ENCODE measurements at places on chromosomes 7 and 10. TPM values are rescaled to one million over a fixed set of nuclear protein-coding genes. Genes with fewer than 3 reads are reported as not detected.

DNA sequence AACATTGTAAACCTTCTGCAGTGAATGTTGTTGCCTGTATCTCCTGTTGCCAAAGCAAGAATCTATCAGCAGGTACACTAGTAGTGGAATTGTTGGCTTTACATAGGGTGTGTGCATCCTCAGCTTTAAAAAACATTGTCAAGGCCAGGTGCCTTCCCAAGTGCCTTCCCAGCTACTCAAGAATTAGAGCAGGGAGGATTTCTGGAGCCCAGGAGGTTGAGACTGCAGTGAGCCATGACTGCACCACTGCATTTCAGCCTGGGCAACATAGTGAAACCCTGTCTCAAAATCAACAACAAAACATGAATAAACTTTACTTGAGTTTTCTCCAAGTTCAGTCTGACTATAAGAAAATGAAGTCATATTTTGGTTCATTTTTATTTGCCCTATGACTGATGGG is 217.3 kb downstream of the CCSER2 start:
- H3K4me3 ChIP-seq, result no peak overlapping the region
- peaks cover 8% of the 10 kb centered on the region for H3K27me3 ChIP-seq
- H3K36me3 ChIP-seq, result no peaks in the 10 kb centered on the region
- DNase-seq, result no peak

GRCh38 chr7:152854386-152854785 is 94.8 kb downstream of the ACTR3B start:
- no peaks in the 10 kb centered on the region for H3K27me3 ChIP-seq
- no peak overlapping the region for H3K4me3 ChIP-seq
- H3K4me1 ChIP-seq, result no peaks in the 10 kb centered on the region
- no peak for DNase-seq

DNA sequence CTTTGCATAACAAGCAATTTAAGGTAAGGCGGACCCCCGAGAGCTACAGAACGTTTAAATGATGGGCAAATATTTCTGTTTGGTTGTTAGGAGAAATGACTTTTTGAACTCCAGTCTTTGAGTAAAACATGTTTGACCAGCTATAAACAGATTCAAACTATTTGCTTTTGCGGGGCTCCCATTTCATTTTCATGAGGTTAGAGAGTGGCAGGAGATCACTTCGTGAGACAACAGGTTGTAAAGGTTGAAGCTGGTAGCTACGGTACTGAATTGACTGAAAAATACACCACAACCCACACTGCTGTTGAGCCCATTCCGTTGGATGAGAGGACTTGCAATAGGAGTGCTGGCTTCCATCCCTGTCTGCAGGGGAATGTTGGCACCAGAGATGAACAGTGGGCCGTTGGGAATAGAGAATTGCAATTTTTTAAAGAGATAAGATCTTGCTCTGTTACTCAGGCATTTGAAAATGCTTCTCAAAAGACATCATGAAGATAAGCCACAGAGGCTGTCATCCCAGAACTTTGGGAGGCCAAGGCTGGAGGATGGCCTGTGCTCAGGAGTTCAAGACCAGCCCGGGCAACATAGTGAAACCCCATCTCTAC is 65.7 kb upstream of the CARD11 start:
- no peak overlapping the region for H3K27ac ChIP-seq
- no peak overlapping the region for H3K4me3 ChIP-seq
- peaks cover 3% of the 10 kb centered on the region for H3K27me3 ChIP-seq
- no peak for DNase-seq
- H3K4me1 ChIP-seq, result no peaks in the 10 kb centered on the region
- no peaks in the 10 kb centered on the region for H3K36me3 ChIP-seq

Gene PON1
- total RNA-seq, result not detected

DNA sequence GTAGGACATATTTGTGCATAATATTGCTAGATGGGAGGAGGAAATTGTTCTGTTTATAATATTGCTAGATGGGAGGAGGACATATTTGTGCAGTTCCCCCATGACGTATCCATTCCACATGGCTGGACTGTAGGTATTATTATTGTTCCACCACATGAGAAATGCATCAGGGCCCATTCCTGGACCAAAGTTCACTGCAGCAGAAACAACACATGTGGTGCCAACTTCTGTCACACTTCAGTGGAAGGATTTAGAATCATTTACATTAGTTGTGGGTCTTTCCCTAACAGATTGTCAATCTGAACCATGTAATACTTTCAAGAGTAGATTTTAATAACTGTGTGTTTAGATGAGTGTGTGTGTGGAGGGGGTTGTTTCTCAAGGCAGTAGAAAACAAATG is 32.7 kb upstream of the MACC1 start:
- H3K27ac ChIP-seq, result no peak overlapping the region
- no peak for DNase-seq
- H3K36me3 ChIP-seq, result no peaks in the 10 kb centered on the region

GRCh38 chr10:49585387-49585786 is 24.7 kb upstream of the SLC18A3 start:
- no peaks in the 10 kb centered on the region for H3K27me3 ChIP-seq
- DNase-seq, result no peak
- no peaks in the 10 kb centered on the region for H3K36me3 ChIP-seq
- no peak overlapping the region for H3K27ac ChIP-seq
- no peaks in the 10 kb centered on the region for H3K4me1 ChIP-seq
- no peak overlapping the region for H3K4me3 ChIP-seq

DNA sequence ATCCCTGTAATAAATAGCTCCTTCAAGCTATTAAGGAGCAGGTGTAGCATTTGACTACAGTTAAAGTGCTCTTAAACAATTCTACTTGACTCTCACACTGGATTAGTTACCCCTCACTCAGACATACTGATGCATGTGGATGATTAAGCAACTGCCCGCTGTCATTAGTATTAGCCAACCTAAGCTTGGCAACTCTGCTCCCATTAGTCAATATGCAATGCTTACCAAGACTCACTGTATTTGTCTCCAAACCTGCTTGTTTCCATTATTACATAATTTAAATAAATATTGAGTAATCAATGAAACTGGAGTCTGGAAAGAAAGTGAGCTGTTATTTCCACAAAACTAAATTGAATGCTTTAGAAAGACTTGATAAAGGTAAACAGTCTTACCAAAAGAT is 144.0 kb upstream of the ASAH2 start:
- H3K27me3 ChIP-seq, result no peaks in the 10 kb centered on the region
- H3K4me1 ChIP-seq, result peaks cover 40% of the 10 kb centered on the region
- no peak for DNase-seq
- H3K36me3 ChIP-seq, result no peaks in the 10 kb centered on the region
- H3K4me3 ChIP-seq, result no peak overlapping the region
